ENCODE measurements at places on chromosomes 2 and 18.

GRCh38 chr2:133109772-133110171 lies 439.8 kb upstream of the LYPD1 start:
- no peak for DNase-seq

DNA sequence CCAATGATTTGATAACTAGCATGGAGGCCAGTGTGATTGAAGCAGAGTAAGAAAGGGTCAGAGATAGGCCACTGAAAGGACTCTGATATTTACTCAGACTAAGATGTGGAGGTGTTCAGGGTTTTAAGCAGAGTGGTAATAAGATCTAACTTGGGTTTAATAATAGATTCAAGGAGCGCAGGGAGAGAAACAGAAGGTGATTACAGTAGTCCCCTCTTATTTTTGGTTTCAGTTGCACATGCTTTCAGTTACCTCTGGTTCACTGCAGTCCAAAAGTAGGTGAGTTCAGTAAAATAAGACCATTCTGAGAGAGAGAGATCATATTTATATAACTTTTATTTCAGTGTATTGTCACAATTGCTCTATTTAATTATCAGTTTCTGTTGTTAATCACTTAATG lies 13.5 kb upstream of the GALNT13 start:
- no peak for DNase-seq

DNA sequence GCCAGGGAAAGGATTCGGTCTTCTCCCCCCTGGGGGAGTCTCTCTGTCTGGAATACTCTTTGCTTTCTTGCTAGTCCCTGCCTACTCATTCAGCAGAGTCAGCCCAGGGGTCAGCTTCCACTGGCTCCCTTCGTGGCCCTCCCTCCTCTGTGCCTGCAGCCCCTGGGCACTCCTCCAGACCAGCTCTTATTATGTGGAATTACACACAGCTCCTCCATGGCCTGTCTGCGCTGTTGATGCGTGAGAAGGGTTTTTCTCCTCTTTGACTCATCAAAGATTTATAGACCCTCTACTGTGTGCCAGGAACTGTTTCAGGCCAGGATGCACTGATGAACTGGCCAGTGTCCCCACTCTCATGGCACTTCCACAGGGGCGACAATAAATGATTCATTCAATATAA lies 44.4 kb downstream of the ST8SIA5 start:
- DNase-seq: no peak

- no peak for DNase-seq
These were observed 246.1 kb downstream of the EXOC6B start for GRCh38 chr2:72579591-72580180.

GRCh38 chr2:16425462-16426336 lies 239.9 kb downstream of the CYRIA start:
- DNase-seq: no peak

DNA sequence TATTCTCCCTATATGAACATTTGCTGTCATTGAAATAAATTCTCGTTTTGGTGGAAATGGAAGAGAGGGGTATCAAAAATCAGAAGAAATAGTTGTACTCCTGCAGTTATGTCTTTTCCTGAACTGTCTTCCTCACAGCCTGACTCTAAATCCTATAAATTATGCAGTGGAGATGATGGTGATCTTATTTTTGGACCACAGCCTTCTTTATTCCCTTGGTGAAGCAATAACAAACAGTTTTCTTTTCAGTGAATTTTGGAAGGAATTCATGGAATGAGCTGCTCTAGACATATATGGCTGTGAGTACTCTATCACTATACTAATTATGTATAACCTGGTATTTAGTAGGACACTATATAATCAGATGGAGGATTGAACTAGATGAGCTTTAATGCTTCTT lies 1.7 kb upstream of the SLC25A12 start:
- DNase-seq: no peak
